Testis (tissue), 5 donors: ENCODE measurements at places on chromosomes 2 and 18. TPM values are rescaled to one million over a fixed set of nuclear protein-coding genes. Genes with fewer than 3 reads are reported as not detected.

DNA sequence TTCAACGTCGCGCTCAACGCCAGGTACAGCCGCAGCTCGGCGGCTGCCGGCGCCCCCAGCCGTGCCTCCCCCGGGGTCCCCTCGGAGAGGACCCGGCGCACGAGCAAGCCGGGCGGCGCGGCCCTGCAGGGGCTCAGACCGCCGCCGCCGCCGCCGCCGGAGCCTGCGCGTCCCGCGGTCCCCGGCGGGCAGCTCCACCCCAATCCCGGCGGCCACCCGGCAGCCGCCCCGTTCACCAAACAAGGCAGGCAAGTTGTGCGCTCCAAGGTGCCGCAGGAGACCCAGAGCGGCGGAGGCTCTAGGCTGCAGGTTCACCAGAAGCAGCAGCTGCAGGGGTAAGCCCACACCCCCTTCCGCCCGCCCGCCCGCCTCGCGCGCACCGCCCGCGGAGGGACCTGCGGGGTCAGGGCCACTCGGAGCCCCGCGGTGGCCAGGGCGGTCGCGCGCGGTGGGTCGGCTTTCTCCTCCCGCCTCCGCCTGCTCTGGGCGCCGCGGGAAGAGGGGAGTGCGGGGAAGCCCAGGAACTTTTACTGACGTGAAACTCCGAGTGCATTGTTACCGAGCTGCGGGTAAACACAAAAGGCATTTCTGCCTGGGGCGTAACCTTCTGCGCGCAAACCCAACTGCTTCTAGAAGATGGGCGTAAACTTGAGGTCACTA lies 861 bp downstream of the LTBP1 start:
- no peaks in the 10 kb centered on the region for H3K4me1 ChIP-seq
- H3K27me3 ChIP-seq = no peaks in the 10 kb centered on the region
- peak; percentile 43 for DNase-seq
- H3K36me3 ChIP-seq = no peaks in the 10 kb centered on the region
- H3K4me3 ChIP-seq = peak overlapping the region; percentile 69

GRCh38 chr2:84940088-84940470 lies 30.9 kb upstream of the KCMF1 start:
- H3K4me3 ChIP-seq = no peak overlapping the region
- H3K27me3 ChIP-seq = no peaks in the 10 kb centered on the region
- no peaks in the 10 kb centered on the region for H3K36me3 ChIP-seq
- DNase-seq = no peak
- H3K4me1 ChIP-seq = no peaks in the 10 kb centered on the region

GRCh38 chr18:24219561-24220317 lies 80.9 kb downstream of the CABYR start:
- H3K27ac ChIP-seq = no peak overlapping the region
- no peak overlapping the region for H3K4me3 ChIP-seq
- H3K27me3 ChIP-seq = no peaks in the 10 kb centered on the region

- no peak overlapping the region for H3K4me3 ChIP-seq
- no peaks in the 10 kb centered on the region for H3K27me3 ChIP-seq
- no peaks in the 10 kb centered on the region for H3K36me3 ChIP-seq
- H3K27ac ChIP-seq = no peak overlapping the region
These were observed 16.3 kb upstream of the SNED1 start for GRCh38 chr2:240981871-240982800.

GRCh38 chr2:29064346-29064715 lies 10.0 kb downstream of the PCARE start:
- H3K4me1 ChIP-seq = peaks cover 20% of the 10 kb centered on the region
- peak; percentile 6 for DNase-seq
- no peaks in the 10 kb centered on the region for H3K36me3 ChIP-seq

DNA sequence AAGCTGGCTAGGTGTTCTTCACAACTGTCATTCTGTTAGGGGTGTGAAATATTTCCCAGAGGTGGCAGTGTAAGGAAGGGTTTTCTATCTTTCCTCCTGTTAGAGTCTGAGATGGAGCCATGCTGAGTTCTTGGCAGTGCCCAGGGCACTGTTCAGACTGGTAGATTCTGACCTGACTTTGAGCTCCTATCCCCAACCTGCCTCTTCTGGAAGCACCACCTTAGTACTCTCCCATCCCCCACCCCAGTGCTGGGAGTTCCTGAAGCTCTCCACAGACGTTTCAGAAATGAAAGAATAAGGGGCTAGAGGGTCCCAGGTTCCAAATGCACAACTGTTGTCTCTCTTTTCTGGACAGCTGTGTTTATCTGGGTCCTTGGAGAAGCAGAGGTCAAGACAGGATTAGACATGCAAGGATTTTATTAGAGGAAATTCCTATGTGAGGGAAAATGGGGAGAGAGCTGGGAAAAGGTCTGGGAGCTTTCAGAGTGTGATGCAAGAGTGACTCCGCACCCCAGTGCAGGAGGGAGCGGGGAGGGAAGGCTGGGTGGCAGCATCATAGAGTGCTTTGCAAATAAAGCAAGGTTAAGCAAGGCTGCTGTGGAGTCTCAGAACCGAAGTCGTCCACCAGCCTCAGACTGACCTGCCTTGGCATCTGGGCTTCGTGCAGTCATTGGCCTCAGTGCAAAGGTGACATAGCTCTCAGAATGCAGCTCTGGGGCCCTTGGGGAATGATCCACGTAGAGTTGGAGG lies 75.5 kb downstream of the SLC4A3 start:
- no peaks in the 10 kb centered on the region for H3K27me3 ChIP-seq
- no peak for DNase-seq
- H3K4me1 ChIP-seq = peaks cover 19% of the 10 kb centered on the region
- H3K4me3 ChIP-seq = no peak overlapping the region
- H3K36me3 ChIP-seq = no peaks in the 10 kb centered on the region

GRCh38 chr2:182728014-182728413 lies 12.0 kb downstream of the DNAJC10 start:
- no peaks in the 10 kb centered on the region for H3K27me3 ChIP-seq
- no peaks in the 10 kb centered on the region for H3K36me3 ChIP-seq
- no peak for DNase-seq
- H3K27ac ChIP-seq = no peak overlapping the region
- no peaks in the 10 kb centered on the region for H3K4me1 ChIP-seq

- H3K4me3 ChIP-seq = no peak overlapping the region
- no peaks in the 10 kb centered on the region for H3K27me3 ChIP-seq
- H3K36me3 ChIP-seq = no peaks in the 10 kb centered on the region
- no peak for DNase-seq
- H3K27ac ChIP-seq = no peak overlapping the region
- no peaks in the 10 kb centered on the region for H3K4me1 ChIP-seq
These were observed 225.3 kb upstream of the HDAC4 start for GRCh38 chr2:239625971-239626734.

DNA sequence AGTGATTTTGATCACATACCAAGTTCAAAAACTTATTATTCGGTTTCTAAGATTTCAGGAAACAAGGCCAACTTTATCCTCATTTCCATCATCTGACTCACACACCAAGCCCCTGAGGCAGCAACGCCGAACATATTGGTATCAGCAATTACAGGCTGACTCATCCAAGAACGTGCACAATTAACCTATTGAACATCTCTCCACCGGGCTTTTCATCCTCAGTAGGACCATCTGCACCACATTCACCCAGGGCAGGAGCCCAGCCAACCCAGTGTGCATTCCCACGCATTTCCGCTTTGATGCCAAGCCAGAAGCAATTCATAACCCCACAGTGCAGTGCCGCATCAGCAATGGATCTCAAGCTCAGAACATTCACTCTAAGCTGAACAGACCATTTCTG lies 52.9 kb downstream of the SCG2 start:
- H3K4me3 ChIP-seq = no peak overlapping the region
- H3K4me1 ChIP-seq = no peaks in the 10 kb centered on the region
- no peaks in the 10 kb centered on the region for H3K27me3 ChIP-seq
- no peak overlapping the region for H3K27ac ChIP-seq

- H3K4me3 ChIP-seq = no peak overlapping the region
- DNase-seq = no peak
- H3K27ac ChIP-seq = no peak overlapping the region
These were observed 9.3 kb upstream of the NEU4 start for GRCh38 chr2:241799522-241800197.

DNA sequence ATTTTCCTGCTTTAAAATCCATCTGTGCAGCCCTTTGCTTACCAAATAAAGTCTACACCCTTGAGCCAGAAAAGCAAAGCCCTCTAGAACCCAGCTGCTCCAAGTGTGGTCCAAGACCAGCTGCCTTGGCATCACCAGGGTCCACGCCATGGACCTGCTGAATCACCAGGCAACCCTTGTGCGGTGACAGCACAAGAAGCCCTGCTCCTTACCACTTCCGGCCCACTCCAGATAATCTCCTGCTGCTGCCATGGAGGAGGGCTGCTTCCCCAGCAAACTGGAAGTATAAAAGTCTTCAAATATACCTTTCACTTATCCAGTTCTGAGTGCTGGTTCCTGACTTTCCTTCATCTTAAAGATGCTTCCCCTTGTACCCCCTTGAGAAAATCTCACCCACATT lies 106.0 kb upstream of the PKDCC start:
- H3K4me1 ChIP-seq = peaks cover 44% of the 10 kb centered on the region
- no peaks in the 10 kb centered on the region for H3K36me3 ChIP-seq
- H3K4me3 ChIP-seq = no peak overlapping the region
- no peak overlapping the region for H3K27ac ChIP-seq
- H3K27me3 ChIP-seq = no peaks in the 10 kb centered on the region

GRCh38 chr2:83579507-83579906 lies 879.6 kb downstream of the SUCLG1 start:
- H3K27me3 ChIP-seq = no peaks in the 10 kb centered on the region
- no peak overlapping the region for H3K4me3 ChIP-seq
- H3K4me1 ChIP-seq = no peaks in the 10 kb centered on the region
- H3K27ac ChIP-seq = no peak overlapping the region
- no peaks in the 10 kb centered on the region for H3K36me3 ChIP-seq

DNA sequence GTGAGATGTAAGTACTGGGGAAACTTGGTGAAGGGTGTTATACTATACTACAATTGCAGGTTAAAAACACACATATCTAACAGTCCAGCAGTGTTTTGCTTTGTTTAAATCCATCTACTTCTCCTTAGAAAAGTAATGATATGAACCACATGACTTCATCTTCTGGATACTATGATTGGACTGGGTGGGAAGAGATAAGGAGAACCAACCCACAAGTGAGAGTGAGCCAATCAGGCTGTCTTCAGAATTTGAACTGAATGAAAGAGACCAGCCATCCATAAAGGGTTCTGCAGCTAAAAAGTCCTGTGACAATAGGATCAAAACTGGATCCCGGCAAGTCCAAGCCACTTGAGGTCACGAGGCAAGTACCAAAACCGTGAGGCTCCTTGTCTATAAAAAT lies 46.6 kb downstream of the KANSL3 start:
- H3K4me1 ChIP-seq = no peaks in the 10 kb centered on the region
- no peak overlapping the region for H3K27ac ChIP-seq
- no peak for DNase-seq

DNA sequence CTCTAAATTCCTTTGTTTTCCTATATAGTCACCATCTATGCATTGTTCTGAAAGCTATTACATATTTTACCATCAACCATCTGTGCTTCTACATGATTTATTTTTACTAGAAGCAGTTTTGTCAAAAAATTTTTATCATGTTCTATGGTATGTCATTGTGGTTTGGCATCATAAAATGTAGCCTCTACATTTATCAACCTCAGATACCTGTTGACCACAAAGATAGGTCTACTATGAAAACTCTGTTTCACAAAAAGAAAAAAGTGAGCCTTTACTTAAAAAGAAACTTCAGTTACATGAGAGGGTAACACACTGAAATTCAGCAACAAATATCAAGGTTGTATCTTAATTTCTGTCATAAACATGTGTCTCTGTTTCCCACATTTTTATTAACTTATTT lies 3.7 kb downstream of the BCL2 start:
- no peak overlapping the region for H3K4me3 ChIP-seq
- no peaks in the 10 kb centered on the region for H3K36me3 ChIP-seq
- DNase-seq = no peak
- H3K4me1 ChIP-seq = peaks cover 33% of the 10 kb centered on the region
- H3K27ac ChIP-seq = peak overlapping the region; percentile 39
- no peaks in the 10 kb centered on the region for H3K27me3 ChIP-seq

Gene FBXO15
- total RNA-seq = 39.1 TPM

Gene GALR1
- total RNA-seq = 0.43 TPM

Gene IGFBP5
- total RNA-seq = 169 TPM

Gene MROH2A
- 10.7 TPM for total RNA-seq

Gene REEP1
- total RNA-seq = 342 TPM

Gene IL37
- 1.3 TPM for total RNA-seq

Gene ANKRD36
- total RNA-seq = 57.2 TPM

Gene MDH1B
- 16.7 TPM for total RNA-seq

Gene PAX8
- total RNA-seq = 4.7 TPM

Gene SLC11A1
- total RNA-seq = 12.7 TPM

Gene CCDC74B
- total RNA-seq = 117 TPM

Gene PIEZO2
- total RNA-seq = 3.0 TPM

Gene HOXD1
- total RNA-seq = 7.6 TPM

Gene TSGA10
- 42.4 TPM for total RNA-seq

Gene NCKAP5
- 7.6 TPM for total RNA-seq
